ENCODE measurements at places on chromosomes 7 and 10.

DNA sequence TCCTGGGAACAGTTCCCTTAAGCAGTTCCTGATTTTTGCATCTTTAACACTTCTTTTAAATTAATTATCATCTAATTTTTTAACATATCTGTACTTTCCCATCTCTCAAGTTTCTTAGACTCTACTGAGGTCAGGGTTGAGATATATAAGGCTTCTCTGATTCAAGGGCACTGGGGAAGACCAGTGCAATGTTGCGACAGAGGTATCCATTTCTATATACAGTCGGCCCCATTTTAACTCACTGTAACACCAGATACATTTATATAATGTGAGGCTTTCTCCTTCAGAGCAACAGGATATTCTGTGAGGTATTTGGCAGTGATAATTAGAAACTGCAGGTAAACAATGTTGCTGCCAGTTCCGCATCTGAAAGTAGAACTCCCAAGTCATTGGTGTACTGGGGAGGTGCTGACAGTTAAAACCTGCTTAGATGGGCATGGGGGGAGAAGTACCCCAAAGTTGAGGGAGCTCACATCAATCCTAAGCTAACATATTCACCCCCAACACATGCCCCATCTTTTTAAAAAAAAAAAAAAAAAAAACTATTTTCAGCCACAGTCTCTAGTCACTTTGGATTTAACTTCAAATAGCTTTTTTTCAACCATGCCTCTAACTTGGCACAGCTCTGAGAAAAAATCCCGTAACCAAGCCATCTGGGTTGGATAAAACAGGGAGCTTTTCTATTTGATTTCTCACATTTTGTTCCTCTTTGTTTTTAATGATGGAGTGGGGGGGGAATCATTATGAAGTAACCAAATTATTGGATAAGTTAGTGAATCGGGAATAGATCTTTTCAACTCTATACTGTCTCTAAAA lies 62.9 kb downstream of the REEP3 start:
- DNase-seq, result no peak

DNA sequence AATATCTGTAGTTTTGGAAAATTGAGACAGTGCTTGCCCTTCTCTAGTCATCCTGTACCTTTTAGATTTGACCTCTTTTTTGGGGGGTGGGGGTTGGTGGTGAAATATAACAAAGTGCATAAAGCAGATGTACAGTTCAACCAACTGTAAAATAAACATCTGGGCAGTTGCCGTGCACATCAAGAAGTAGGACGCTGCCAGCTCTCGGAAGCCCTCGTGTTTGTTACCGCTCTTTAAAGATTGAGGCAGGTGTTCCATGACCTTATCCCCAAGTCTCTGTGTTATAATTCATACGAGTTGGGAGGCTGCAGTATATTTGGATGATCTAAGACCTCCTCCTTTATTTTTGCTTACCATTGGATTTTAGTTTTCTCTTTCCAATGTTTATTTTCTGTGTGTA lies 55.1 kb downstream of the SDK1 start:
- no peak for DNase-seq

DNA sequence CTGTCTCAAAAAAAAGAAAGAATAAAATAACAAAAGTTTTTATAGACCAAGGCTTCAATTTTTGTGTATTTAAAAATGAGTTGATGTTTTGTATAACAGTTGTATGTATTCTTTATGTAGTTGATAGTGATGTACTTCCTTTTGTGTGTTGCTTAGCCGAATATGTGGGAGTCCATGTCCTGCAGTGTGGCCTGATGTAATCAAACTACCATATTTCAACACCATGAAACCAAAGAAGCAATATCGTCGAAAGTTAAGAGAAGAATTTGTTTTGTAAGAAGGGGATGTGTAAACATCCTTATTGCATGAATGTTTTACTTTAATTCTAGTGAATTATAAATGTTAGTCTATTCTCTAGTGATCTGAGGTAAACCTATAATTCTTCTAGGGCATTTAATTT lies 56.6 kb downstream of the MPLKIP start:
- DNase-seq, result no peak

DNA sequence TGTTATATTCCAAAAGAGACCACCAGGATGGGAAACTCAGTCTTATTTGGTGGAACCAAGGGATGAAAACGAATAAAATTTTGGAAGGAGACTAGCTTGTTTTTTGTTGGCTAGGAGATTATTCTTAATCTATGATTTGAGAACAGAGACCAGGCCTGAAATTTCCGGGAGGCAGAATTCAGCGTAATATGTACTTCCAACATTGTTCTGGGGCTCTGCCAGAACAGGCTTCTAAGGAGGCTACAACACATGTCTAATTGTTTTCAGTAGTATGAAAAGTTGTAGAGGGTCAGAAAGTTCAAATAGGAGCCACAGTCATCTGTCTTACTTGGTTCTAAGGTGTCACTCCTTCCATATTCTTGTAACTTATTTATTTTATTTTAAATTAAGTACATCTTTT lies 1.7 kb downstream of the DDX21 start:
- no peak for DNase-seq

- DNase-seq, result no peak
These were observed 4.7 kb downstream of the MICALL2 start for GRCh38 chr7:1454542-1454941.

DNA sequence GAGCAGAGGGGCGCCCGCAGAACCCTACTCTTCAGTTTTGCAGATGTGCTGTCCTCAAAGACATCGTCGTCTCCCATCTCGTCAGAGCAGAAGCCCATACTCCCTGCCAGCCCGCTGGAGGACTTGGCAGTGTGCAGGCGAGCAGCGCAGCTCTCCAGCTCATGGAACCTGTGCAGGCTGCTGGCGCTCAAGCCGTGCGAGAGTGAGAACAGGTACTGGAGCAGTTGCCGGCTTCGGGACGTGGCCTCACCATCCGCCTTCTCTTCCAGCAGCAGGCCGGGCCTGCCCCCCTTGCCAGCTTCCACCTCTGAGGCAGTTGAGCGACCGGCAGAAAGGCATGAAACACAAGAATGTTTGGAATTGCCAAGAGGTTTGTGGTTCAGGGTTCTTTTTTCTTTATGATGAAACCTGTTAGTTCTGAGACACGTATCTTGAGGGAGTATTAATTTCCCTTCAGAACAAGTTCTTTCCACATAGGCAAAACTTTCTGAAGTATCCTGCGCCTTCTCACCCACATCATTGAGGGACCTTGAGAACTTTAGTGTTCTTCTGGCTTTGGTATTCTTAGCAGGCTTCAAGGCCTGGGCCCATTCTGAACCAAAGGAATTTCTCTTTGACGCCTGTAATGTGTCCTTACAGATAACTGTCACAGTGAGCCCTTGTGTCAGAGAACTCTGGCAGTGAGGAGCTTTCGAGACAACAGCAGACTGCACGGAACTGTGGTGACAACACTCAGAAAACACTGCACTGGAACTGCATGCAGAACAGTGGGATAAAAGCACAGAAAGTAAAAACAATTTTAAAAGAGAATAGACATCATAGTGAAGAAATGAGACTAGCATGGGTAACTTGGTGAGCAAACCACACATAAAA lies 89.5 kb downstream of the ALOX5 start:
- DNase-seq, result no peak

DNA sequence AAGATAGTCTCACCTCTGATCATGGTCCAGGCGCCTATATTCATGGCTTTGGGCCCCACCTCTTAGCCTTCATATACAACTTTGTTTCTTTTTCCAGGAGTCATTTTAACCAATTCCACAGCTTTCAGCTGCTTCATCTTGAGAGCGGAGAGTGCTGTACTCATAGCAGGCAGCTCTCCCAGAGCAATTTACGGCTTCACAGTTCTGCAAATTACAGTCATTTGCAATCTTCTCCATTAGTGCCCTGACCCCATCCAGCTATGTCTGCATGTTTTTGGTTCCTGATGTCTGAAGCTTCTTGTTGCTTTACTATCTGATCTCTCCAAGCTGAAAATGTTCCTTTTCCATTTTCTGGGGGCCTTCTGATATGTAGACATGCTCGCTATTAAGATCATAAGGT lies 18.0 kb upstream of the MEST start:
- no peak for DNase-seq

- no peak for DNase-seq
These were observed 102.6 kb downstream of the PARP12 start for GRCh38 chr7:139960157-139960556.

DNA sequence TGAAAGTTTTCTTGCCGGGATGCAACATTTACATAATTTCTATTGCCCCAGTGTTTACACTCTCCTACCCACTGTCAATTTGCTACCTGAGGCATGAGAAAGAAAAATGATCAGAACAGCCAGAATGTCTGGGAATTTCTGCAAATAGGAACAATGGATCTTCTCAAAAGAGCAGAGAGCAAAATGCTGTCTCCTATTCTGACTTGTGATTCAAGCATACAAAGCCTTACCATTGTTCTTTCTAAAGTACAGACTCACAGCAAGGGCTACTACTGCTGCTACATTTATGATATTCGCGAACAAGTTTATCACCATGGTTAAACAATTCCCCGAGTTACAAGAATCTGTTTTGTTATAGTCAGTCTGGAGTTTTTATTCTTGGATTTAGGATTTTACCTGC lies 329.9 kb upstream of the CELF2 start:
- no peak for DNase-seq

DNA sequence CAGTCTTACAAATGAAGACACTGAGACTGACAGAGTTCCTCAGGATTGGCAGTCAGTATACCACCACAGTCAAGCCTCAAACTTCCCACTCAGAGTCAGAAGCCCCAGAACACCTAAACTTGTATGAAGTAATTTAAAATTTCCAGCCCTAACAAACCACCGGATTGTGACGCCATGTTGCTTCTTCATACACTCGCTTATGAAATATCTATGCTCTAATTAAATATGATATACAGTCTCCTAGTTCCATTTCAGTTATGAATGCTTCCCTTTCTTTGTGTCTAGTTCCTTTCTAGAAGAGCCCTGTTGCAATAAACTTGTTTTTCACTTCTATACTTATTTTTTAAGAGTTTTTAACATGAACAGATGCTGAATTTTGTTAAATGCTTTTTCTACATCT lies 172.0 kb upstream of the NOBOX start:
- no peak for DNase-seq

- no peak for DNase-seq
These were observed 6.9 kb downstream of the GHRHR start for GRCh38 chr7:30970594-30971094.

GRCh38 chr10:80855348-80855971 lies 317.8 kb downstream of the SH2D4B start:
- no peak for DNase-seq

DNA sequence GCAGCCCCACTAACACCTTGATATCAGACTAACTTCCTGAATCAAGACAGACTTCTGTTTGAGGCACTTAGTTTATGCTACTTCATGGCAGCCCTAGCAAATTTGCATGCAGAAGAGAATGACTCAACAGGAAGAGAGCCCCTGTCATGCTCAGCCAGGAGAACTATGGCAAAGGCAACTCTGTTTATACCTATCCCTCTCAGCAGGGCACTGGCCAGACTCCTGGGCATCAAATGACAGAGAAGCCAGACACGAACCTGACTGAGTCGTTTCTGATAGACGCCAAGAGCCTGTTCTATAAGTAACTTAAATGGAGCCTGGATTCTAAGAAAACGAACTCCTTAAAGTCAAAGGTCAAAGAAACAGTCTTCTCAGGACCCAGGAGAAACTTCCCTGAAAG lies 50.9 kb upstream of the UNC5B start:
- no peak for DNase-seq

DNA sequence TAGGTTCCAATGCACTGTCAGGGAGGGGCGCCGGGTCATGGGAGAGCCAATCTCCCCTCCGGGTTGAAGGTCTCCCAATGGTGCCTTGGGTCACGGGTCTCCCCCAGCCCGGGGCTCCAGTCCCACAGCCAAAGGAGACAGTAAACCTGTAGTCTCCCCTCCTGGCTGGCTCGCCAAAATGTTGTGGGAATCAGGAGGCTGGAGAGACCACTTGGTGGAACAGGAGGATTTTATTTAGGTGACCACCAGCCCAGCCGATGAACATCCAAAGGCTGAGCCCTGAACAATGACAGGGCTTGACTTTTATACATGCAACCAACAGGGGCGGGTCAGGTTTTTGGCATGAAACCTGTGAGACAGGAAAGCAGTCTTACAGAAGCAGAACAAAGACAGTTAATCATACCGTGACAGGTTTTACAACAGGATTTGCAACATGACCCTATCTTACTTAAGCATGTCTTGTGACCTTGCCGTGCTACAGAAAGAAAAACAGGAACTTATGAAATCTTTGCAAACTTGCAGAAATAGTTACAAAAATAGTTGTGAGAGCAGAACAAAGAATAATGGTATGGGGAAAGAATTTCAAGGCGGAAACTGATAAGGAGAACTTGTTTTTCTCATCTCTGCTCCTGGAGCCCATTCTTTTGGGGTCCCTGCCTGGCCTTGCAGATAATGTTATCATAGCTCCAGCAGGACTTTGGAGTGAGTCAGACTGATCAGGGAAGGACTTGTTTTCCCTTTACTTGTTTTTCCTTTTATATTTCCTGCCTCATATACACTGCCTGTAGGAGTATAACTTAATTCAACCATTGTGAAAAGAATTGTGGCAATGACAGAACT lies 7.1 kb downstream of the ERV3-1 start:
- no peak for DNase-seq

DNA sequence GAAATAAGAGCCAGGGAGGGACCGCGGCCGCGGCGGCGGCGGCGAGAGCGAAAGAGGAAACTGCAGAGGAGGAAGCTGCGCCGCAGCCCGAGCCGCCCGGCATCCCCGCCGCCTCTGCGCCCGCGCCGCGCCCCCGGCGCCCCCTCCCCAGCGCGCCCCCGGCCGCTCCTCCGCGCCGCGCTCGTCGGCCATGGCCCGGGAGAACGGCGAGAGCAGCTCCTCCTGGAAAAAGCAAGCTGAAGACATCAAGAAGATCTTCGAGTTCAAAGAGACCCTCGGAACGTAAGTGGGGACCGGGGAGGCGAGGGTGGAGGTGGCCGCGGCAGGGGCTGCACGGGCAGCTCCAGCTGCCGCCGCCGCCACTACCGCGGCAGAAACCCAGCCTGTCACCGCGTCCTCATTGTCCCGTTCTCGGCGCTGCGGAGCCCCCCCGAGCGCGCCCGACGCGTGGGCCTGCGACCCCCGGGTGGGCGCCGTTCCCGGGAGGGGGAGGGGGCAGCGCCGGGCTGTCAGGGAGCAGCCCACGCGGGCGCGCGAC lies 351 bp downstream of the CAMK1D start:
- no peak for DNase-seq

Measured in activated T-cell treated with anti-CD3 and anti-CD28 coated beads for 48 hours (primary cell).